Stimulated activated CD8-positive, alpha-beta memory T cell treated with anti-CD3 and anti-CD28 coated beads, Interleukin-7, amount 100 ng/mL, for 1 hour (primary cell): ENCODE measurements at places on chromosomes 4 and X.

DNA sequence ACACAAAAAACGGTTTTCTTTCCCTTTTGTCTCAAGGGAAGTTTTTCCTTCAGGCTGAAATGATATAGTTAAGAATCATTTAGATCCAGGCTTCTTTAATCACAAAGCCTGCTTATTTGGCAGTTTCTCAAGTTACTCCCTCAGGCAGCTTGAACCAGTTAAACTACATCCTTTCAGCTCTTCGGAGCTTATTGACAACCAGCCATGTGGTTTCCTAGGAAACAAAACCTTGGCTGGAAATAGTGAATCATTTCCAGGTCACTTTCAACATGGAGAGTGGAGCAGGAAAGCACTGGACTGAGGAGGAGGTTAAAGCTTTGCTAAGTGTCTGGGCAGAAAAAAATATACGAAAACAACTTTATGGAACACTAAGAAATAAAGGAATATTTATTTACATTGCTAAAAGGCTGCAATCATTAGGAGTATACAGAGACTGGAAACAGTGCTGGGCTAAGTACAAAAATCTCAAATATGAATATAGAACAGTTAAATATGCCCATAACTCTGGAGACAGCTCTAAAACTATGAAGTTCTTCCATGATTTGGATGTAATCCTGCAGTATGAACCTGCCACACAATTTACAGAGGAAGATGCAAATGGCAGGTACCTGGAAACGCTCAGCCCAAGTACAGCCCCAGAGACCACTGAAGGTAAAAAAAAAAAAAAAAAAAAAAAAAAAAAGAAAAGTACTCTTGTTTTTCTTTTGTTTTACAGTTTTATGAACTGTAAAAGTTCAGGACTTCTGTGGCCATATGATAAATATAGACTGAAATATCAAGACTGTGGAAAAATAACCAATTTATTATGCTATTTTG is 23.2 kb upstream of the AASDH start:
- DNase-seq, result no peak

DNA sequence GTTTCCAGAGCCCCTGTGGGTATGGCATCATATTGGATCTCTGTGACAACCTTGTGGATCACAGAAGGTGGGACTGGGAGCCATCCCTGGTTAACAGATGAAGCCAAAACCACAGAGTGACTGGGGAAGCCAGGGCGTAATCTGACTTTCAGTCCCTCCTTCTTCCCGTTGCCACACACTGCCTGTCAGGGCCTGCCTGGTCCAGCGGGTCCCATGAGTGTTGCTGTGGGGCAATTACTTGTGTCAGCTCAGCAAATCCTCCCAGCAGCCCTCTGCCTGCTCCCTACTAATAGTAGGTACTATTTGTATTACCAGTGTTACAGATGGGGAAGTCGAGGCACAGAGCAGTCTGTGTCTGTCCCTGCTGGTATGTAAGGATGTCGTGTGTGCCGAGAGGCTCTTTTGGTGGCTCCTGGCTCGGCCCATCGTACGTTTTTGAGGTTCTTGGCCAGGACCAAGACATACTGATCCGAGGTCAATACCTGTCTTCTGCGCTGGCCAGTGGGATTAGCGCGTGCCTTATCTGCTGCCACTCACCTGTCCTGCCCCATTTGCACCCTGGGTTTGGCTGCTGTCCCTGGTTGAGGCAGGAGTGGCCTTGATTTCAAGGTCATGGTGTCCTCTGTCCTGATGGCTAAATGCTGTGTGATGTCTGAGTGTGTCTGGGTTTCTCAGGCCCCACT is 5.7 kb downstream of the NSG1 start:
- DNase-seq, result no peak

GRCh38 chr4:7699031-7699430 is 240.6 kb downstream of the AFAP1 start:
- no peak for DNase-seq

DNA sequence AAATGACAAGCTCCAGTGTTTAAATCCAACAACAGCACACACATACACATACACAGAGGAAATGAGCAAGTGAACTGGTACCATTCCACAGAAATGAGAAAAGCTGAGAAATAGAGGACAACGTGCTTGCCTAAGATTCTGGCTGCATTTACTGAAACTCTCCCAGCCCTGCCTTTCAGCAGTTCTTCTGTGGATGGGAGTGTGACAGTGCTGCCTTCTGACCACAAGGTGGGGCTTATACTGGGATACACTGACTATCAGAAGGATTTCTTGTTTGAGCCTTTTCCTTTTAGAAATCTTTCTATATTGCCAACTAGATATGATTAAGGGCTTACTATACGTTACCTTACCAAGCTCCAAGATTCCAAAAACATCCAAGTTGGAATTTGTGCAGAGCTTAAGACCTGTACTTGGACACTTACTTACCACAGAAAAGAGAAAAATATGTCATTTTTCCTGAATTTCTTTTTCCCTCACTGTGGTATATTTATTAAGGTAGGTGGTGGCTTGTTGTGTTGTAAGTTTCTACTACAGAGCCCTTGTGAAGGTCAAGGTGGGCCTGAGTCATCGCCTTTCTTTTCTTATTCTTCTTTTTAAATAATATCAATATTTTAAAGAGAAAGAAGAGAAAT is 10.7 kb upstream of the CXCL8 start:
- no peak for DNase-seq
